Mesothelial cell of epicardium (in vitro differentiated cells): ENCODE measurements at places on chromosomes 12 and 14. TPM values are rescaled to one million over a fixed set of nuclear protein-coding genes. Genes with fewer than 3 reads are reported as not detected.

ADAMTS20 gene
- total RNA-seq = 1.6 to 2.1 TPM (median 2.1 TPM) in 3 replicates

NEUROD4 gene
- not detected in 3 replicates for total RNA-seq

GRCh38 chr14:65880507-65880906, 468.0 kb downstream of the FUT8 start:
- no peak overlapping the region for H3K27ac ChIP-seq
- H3K27me3 ChIP-seq = no peaks in the 10 kb centered on the region
- H3K4me3 ChIP-seq = no peak overlapping the region
- no peaks in the 10 kb centered on the region for H3K4me1 ChIP-seq

- peaks cover 45% of the 10 kb centered on the region for H3K27me3 ChIP-seq
- H3K27ac ChIP-seq = no peak overlapping the region
- H3K4me3 ChIP-seq = no peak overlapping the region
- no peaks in the 10 kb centered on the region for H3K36me3 ChIP-seq
- no peak for DNase-seq
Observed at GRCh38 chr14:76756371-76756750, 4.9 kb upstream of the VASH1 start.

GRCh38 chr14:102418853-102419240, 56.1 kb downstream of the TECPR2 start:
- H3K4me3 ChIP-seq = no peak overlapping the region
- no peaks in the 10 kb centered on the region for H3K27me3 ChIP-seq
- no peaks in the 10 kb centered on the region for H3K4me1 ChIP-seq
- peaks cover 8% of the 10 kb centered on the region for H3K36me3 ChIP-seq
- no peak overlapping the region for H3K27ac ChIP-seq
- no peak for DNase-seq

HNRNPC gene
- total RNA-seq = 669 to 698 TPM (median 675 TPM) in 3 replicates

DNA sequence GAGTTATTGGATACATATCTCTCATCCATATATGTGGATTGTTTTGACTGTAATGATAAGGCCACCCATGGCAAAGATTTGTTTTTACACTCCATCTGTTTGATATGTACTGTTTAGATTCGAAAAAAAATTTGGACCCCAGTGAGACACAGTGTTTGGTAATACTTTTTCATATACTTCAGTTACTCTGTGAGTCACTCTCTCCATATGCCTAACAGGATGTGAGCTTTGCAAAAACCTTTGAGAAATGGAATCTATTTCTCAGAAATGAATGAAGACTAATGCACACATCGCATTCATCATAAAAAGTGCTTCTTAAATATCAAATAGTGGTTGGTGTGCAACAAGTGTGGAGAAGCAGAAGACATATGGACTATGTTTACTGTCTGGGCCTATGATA, 781.5 kb downstream of the SLC6A15 start:
- H3K27me3 ChIP-seq = no peaks in the 10 kb centered on the region
- DNase-seq = no peak
- H3K4me3 ChIP-seq = no peak overlapping the region

DNA sequence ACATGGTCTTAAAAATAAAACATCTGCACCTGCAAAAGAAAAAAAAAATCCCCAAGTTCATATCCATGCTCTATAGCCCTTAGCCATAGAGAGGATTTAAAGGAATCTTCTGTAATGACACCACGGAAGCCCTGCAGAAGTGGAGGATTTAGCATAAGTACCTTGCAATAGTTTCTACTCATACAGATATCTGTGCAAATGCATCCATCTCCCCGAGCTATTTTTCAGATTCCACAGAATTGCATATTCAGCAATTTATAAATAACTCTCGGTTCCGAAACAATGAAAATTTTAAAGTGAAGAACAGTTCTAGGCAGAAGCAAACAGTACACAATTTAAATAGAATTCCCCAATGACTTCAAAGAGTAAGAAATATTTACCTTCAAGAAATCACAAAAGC, 424 bp downstream of the IGF1 start:
- no peak overlapping the region for H3K4me3 ChIP-seq
- peaks cover 43% of the 10 kb centered on the region for H3K4me1 ChIP-seq
- no peak overlapping the region for H3K27ac ChIP-seq
- no peak for DNase-seq
- H3K36me3 ChIP-seq = peaks cover 3% of the 10 kb centered on the region

DNA sequence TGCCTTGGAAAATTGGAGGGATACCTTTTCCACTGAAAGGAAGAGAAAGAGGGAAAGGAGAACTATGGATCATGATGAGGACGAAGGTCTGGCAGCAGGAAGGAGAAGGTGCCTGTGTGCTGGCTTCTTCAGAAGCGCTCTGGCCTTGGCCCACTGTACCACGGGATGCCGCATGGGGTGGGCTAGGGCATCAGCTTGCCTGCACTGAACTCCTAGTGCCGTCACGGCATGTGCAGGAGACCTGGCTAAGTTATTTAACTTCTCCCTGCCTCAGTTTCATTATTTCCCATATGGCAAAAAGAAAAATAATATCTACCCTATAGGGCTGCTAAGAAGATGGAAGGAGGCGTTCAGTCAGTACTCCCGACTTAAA, 28.1 kb downstream of the FBXO21 start:
- H3K36me3 ChIP-seq = peaks cover 50% of the 10 kb centered on the region
- H3K4me3 ChIP-seq = no peak overlapping the region
- peak overlapping the region; percentile 60 for H3K27ac ChIP-seq
- DNase-seq = peak; percentile 30

MIP gene
- not detected in 3 replicates for total RNA-seq

- no peaks in the 10 kb centered on the region for H3K4me1 ChIP-seq
- no peak overlapping the region for H3K27ac ChIP-seq
- no peak for DNase-seq
- H3K4me3 ChIP-seq = no peak overlapping the region
- no peaks in the 10 kb centered on the region for H3K27me3 ChIP-seq
Observed at GRCh38 chr14:31275731-31276130, 68.1 kb upstream of the HECTD1 start.

DNA sequence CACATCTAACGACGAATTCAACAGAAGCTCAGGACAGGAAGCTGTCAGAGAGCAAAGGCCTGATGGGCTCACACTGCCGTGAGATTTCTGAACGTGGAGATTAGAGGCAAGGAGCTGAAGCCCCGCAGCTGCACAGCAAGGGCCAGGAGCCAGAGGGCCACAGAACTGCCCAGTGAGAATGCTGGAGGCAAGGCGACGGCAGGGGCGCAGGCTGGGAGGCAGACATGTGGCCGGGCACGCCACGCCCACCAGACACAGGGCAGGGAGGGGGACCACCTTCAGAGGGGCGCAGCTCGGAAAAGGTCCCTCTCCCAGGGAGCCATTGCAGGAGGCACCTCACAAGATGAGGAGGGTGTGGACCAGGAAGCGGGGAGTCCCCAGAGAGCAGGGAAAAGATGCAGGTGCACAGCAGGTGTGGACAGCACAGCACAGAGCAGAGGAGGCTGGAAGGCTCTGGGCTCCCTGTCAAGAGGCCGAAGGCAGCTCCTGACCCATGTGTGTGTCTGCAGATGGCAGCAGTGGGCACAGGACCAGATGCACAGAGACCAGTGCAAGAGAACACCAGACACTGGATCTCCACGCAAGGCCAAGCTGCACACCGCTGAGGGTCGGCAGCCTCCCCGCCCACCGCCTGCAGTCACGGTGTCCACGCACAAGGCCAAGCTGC, 23.0 kb downstream of the BTBD6 start:
- H3K36me3 ChIP-seq = peaks cover 10% of the 10 kb centered on the region
- H3K27me3 ChIP-seq = no peaks in the 10 kb centered on the region
- H3K4me3 ChIP-seq = no peak overlapping the region

TMEM121 gene
- 4.3 to 6.0 TPM (median 5.6 TPM) in 3 replicates for total RNA-seq

DNA sequence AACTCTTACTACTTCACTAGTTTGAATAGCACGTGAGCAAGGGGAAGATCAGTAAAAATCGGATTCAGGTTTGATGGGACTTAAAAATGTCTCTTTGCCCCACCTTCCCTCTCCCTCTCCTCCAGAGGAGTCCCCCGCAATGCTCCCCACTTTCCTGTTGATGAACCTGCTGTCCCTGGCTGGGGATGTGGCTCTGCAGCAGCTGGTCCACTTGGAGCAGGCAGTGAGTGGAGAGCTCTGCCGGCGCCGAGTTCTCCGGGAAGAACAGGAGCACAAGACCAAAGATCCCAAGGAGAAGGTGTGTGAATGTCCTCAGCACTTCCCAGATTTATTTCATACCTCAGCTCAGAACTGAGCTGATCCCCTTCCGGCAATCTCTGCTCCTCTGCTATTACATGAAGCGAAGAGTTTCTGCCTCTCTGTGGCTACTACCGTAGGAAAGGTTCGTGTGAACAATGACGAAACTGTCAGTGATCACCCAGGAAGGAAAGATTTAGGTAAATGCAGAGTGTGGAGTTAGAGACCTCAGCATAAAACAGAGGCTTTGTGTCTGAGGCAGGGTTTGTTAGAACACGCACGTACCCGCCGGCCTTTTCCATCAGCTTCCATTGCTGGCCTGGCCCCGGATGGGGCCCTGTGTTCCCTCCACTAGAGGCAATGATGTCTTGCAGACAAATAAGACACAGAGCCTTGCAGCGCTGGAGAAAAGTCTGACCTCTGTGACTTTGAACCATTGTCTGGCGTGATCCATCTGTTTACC, 7.4 kb upstream of the GAPDH start:
- no peaks in the 10 kb centered on the region for H3K27me3 ChIP-seq
- no peak for DNase-seq
- H3K4me3 ChIP-seq = no peak overlapping the region
- peaks cover 53% of the 10 kb centered on the region for H3K36me3 ChIP-seq
- H3K4me1 ChIP-seq = peaks cover 51% of the 10 kb centered on the region
- H3K27ac ChIP-seq = peak overlapping the region; percentile 79

- no peak for DNase-seq
- no peaks in the 10 kb centered on the region for H3K4me1 ChIP-seq
- no peak overlapping the region for H3K4me3 ChIP-seq
- H3K27me3 ChIP-seq = peaks cover 40% of the 10 kb centered on the region
Observed at GRCh38 chr14:89030921-89031320, 206.5 kb downstream of the TTC8 start.

GRCh38 chr12:11773889-11774677, 124.6 kb downstream of the ETV6 start:
- peaks cover 6% of the 10 kb centered on the region for H3K36me3 ChIP-seq
- H3K4me1 ChIP-seq = peaks cover 49% of the 10 kb centered on the region
- no peaks in the 10 kb centered on the region for H3K27me3 ChIP-seq
- no peak overlapping the region for H3K27ac ChIP-seq

RFX4 gene
- total RNA-seq = not detected in 3 replicates
